Stimulated activated naive CD4-positive, alpha-beta T cell treated with Interleukin-2 at 50 U/mL for 16 hours (primary cell): ENCODE measurements at places on chromosomes 16 and 17.

DNA sequence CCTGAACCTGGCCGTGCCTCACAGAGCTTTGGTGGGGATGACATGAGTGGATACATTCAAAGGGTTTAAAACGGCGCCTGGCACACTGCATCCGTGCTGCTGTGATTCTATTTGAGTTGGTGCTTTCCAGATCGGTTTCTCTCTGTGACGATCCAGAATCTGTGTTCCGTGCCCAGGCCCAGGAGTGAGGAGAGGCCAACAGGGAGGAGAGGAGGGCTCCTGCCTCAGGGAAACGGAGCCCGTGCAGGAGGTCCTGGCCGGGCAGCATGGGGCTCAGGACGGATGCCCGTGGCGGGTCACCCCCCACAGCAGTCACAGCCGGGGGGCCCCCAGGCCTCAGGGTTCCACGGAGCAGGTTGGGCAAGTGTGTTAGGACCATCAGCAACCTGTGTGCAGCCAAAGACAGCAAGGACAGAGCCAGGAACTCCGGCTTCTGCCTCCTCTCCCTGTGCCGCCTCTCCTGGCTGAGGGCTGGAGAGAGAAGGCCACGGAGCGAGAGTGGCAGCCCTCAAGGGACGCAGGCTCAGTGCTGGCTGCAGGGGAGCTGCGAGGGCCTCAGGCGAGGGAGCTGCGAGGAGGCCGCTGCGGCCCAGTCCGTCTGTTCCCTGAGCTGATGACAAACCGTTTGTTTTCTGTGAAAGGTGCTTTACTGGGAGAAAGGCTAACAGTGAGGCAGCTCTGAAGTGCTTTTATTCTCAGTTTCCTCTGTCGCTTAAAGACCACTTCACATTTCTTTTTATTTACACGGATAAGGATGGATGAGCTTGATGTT, 99.3 kb downstream of the METRNL start:
- no peak for DNase-seq

DNA sequence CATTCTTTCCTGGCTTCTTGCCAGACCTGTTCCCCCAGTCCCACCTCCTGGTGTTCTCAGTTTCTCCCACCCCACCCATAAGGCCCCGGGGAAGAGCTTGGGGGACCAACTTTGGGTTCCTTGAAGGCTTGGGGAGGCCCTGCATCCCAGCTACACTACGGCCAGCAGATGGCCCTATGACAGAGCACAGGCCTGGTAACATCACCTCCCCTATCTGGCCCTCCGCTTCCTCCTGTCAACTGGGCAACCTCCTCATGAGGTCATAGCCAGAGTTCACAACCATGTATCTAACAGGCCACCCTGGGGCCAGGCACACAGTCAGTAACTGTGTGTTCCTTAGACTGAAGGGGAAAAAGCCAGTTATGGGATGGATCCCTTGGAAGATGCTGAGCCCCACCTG, 31.4 kb downstream of the MYO15A start:
- DNase-seq = no peak

DNA sequence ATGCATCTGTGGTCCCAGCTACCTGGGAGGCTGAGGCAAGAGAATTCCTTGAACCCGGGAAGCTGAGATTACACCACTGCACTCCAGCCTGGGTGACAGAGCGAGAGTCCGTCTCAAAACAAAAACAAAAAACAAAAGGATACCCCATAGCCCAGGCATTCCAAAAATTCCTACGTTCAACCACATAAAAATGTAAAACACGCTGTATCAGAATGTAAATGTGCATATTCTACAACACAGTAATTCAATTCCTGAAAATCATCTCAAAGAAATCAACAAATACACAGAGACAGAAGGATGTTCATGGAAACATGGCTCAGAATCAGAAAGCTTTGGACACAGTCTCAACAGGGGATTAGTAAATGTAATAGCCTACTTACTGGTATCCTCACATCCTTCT, 33.0 kb downstream of the COG7 start:
- no peak for DNase-seq

DNA sequence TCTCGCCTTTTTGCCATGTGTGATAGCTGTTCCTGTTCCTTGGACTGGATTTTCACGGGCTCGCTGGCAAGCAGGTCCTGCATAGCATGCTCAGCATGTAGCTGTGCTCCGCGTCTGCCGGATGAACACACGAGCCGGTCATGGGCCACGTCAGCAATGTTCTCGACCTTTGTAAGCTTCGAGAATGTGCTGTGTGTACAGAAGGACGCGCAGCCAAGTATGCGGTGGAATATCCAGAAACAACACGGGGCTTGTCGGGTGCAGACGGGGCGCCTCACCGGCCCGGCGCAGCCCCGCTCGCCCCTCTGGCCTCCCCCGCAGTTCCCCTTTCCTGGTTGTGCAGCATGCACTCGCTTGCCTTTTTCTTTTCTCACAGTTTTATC, 42.2 kb downstream of the RPTOR start:
- no peak for DNase-seq

- DNase-seq = peak; percentile 26
These were observed 14.1 kb downstream of the TP53 start for GRCh38 chr17:7673239-7673638.

DNA sequence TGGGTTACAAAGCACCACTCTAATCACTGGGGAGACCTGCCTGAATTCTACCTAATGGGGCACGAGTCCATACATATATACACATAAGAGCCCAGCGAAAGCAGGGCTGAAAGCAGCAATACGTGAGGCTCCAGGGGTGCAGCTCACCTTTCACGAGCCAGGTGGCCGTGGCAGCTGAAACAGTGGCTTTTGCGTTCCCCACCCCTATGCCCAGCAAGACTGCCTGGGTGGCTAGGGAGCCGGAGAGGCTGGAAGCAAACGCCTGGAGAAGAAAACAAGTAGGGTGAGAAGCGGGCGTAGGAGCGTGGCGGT, 618 bp downstream of the RUSF1 start:
- DNase-seq = no peak
